ENCODE measurements at places on chromosomes 2 and 18. TPM values are rescaled to one million over a fixed set of nuclear protein-coding genes. Genes with fewer than 3 reads are reported as not detected.

GRCh38 chr2:56455642-56456041 is 271.9 kb downstream of the CCDC85A start:
- H3K27me3 ChIP-seq, result no peaks in the 10 kb centered on the region
- DNase-seq, result no peak
- no peaks in the 10 kb centered on the region for H3K36me3 ChIP-seq
- H3K4me1 ChIP-seq, result no peaks in the 10 kb centered on the region
- no peak overlapping the region for H3K4me3 ChIP-seq

Gene PLCL1
- 0.84 TPM for total RNA-seq

GRCh38 chr2:23697256-23698075 is 229.5 kb downstream of the ATAD2B start:
- H3K4me1 ChIP-seq, result peaks cover 14% of the 10 kb centered on the region
- DNase-seq, result peak; percentile 80
- H3K27ac ChIP-seq, result no peak overlapping the region
- H3K36me3 ChIP-seq, result no peaks in the 10 kb centered on the region

DNA sequence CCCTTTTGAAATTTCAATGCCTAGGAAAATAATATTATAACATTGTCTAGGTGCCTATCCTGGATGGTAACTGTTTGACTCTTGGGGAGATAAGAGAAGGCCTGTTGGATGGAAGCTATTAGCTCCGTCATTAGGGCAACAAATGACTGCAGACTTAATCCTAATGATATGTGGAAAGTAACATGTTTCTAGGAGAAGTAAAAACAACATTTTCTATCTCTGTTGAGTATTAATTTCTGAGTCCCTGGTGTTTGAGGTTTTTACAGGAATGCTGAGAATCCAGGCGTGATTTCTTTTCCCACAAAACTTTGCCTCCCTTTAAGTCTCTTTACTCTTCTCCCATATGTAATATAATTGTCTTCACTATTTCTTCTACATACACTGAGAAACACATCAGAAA is 159.1 kb downstream of the GALNT1 start:
- H3K27ac ChIP-seq, result no peak overlapping the region
- no peak overlapping the region for H3K4me3 ChIP-seq
- DNase-seq, result peak; percentile 38

Gene CMPK2
- total RNA-seq, result 38.6 TPM

GRCh38 chr2:211494085-211494484 is 937.7 kb downstream of the CPS1 start:
- H3K4me1 ChIP-seq, result no peaks in the 10 kb centered on the region
- no peak overlapping the region for H3K4me3 ChIP-seq
- no peak for DNase-seq
- H3K27me3 ChIP-seq, result no peaks in the 10 kb centered on the region

DNA sequence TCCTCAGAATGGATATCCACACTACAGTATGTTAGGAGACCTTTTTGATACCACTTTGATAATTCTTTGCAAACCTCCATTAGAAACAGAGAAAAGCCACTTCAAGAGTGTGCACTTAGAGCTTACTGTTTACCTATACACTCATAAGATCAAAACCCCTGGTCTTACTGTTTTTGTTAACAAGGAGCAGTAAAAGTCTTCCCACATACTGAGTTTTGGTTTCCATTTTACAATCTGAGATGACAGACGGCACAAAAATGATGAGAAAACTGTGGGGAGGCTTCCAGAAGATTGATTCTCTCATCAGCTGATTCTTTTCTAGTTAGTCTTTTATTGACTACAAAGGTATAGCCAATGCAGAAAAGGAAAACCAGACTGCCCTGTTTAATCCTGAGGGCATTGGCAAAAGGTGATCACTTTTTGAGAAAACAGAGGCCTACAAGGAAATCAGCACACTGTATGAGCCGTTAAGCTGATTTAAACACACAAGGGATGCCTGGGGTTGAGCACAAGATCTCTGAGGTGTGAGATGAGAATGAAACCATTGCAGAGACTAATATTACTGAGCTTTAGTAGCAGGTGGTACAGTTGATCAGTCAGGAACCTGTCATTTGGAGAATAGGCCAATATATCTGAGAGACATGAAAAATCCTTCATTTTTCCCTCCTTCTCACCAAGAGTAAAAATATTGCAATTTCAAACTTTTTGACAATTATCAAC is 368.6 kb downstream of the GRB14 start:
- H3K27me3 ChIP-seq, result no peaks in the 10 kb centered on the region
- H3K4me3 ChIP-seq, result no peak overlapping the region
- H3K36me3 ChIP-seq, result no peaks in the 10 kb centered on the region
- H3K27ac ChIP-seq, result no peak overlapping the region
- DNase-seq, result no peak

All from astrocyte (in vitro differentiated cells and primary cell).